ENCODE measurements at places on chromosomes 7 and 10.
A peak's percentile ranks its signal among the peaks of the same experiment; 100 is the strongest.

DNA sequence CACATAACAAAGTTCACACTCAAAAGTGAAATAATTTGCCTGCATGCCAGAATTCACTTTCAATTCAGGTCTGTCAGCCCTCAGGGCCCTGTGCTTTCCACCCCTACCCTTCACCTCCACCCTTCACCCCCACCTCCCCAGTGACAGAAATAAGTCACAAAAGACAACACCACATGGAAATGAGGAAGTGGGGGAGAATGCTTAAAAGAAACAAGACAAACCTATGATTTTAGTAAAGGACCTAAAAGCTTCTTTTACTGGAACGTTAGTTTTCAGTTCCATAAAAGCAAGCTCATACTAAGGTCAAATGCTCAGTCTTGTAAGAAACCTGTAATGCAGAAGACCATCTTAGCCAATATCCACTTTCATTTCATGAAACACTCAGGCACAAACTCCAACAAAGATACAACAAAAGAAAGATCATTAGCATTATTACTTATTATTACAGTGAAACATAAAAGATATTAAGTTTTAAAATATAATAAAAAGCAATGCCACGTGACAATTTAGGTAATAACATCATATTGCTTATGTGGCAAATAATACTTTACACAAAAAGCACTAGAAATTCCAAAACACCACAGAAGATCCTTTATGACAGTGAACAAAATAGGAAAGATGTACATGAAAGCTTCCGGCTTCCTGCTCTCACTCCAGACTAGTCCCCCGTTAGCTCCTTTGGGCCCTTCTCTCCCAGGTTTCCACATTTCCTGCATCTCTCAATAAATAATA is 112.1 kb downstream of the LMBR1 start:
- peak; percentile 65 for DNase-seq

DNA sequence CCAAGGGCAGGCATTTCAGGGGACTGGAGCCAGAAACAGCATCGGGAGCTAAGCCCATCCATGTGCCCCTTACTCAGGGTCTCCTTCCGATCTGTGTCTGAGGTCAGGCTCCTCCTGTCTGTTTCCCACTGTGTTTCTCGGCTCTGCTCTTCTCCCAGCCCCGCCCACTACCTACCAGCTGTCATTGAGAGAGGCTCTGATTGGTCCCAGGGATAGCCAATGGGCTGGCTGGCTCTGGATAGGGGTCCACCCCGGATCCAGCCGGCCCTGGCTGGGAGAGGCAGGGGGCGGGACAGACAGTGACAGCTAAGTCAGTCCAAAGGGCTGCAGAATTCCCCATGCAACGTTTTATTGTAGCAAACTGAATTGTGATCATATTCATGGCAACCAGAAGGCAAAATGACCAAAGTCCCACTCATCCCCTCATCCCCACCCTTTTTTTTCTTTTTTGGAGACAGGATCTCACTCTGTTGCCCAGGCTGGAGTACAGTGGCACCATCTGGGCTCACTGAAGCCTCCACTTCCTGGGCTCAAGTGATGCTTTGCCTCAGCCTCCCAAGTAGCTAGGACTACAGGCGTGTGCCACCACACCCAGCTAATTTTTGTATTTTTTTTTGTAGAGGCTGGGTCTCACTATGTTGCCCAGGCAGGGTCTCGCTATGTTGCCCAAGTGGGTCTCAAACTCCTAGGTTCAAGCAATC is 76.3 kb downstream of the CLIP2 start:
- no peak for DNase-seq

- DNase-seq, result no peak
Observed at GRCh38 chr10:98106531-98106930, 27.9 kb upstream of the R3HCC1L start.

GRCh38 chr10:24552346-24553016 is 171.2 kb downstream of the ARHGAP21 start:
- DNase-seq, result no peak

DNA sequence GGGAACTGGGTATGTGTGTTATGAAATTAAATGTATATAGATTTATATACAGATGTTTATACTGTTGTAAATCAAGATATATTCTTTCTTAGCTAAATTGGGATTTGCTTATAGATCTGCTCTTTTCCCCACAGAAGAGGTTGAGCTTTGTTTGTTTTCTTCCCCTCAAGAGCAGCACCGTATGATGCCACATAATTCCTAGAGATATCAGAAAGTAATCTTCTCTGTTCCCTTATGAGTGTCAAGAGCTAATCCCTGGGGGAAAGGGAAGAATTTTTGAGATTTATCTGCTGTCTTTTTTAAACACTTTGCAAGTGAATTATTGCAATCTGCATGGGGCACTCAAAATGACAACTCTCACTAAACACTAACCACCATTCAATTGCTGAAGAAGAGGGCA is 68.7 kb upstream of the SP4 start:
- no peak for DNase-seq

DNA sequence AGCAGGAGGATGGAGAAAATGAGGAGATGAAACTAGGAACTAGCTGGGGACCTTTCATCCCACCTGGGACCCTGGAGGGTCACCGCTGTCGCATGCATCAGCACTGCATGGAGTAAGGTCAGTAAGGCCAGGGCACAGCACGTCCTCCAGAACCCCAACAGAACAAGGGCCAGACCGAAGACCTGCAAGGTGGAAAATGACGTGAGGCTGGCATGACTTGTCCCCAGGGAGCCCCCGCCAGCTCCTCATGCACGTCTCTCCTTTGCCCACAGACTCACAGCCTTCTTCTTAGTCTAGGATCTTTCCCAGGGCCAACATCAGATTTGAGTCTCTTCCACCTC is 4.7 kb downstream of the ZNF488 start:
- no peak for DNase-seq

DNA sequence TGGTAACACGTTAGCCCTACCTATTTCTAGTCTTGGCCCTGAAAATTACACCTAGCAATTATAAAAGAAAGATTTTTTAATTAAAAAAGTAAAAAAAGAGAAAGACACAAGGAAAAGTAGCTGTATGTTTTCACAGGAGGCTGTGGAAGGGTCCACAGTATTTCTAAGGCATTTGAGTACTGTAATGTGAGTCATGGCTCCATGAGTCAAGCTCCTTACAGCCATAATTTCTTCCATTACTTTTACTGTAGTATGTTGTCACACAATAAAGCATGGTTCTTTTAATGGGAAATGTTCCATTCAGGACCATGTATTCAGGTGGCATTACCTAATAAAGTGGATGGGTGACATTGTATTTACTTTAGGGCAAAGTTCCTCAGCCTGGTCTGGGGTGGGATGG is 113.4 kb downstream of the GPR37 start:
- no peak for DNase-seq

DNA sequence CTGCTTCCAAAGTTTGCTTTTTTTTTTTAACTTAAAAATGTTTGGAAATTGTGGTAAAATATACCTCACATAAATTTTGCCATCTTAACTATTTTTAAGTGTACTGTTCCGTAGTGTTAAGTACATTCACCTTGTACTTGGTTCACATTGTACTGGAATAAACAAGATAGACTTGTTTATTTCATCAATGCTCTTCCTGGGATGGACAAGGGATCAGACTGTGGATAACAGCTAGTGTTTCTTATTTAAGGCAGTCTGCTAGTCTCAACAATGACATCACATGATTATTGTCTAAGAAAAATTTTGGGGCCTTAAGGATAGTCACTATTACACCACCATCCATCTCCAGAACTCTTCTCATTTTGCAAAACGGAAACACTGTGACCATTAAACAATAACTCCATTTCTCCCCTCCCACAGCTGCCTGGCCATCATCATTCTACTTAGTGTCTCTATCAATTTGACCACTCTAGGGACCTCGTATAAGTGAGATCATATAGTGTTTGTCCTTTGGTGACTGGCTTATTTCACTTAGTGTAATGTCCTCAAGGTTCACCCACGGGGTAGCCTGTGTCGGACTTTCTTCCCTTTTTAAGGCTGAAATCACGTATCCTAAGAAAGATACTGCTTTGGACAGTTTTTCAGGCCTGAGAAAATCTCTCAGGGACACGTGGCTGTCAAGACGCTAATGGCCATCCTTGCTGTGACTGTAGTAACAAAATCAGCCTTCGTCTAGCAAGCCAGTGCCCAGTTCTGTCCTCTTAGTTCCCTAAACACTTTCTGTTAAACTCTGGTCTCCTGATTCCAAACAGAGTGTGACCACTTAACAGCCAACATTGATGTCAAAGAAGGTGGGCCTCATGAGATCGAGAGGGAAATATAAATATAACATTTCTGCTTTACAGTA is 305.2 kb downstream of the FRMD4A start:
- DNase-seq, result no peak

GRCh38 chr7:111873963-111874690 is 311.8 kb upstream of the IMMP2L start:
- no peak for DNase-seq

GRCh38 chr7:80785276-80785675 is 133.6 kb downstream of the SEMA3C start:
- no peak for DNase-seq
